ENCODE measurements at places on chromosomes 2 and 18.

- DNase-seq: no peak
Measured at GRCh38 chr2:43402002-43402401, 175.6 kb upstream of the ZFP36L2 start.

- DNase-seq: no peak
Measured at GRCh38 chr2:109387778-109388469, 225.8 kb downstream of the SEPTIN10 start.

DNA sequence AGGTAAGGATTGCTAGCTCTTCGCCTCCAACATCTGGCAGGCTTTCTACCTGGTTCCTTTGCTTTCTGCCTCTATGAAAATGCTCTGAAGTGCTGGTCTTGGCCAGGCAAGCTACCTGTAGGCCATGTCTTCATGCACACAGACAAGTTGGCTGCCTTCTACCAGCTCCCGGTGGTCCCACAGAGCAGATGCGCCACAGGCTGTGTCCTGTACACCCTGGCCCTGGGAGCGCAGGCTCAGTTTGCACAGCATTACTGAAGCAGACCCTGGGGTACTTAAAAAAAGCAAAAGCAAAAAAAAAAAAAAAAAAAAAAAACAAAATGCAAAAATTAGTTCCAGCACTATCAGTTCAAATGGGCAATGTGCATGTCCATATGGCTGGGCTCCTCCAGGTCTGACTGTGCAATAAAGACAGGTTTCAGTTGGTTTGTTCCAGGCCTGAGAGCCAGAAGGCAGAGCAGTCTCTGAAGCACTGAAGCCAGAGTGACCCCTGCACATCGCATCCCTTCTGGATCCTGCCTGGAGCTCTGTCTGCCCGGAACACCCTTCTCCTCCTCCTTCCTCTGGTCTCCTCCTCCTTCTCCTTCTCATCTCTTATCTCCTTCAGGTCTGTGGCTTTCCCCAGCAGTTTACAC is 288.0 kb upstream of the REV1 start:
- no peak for DNase-seq

DNA sequence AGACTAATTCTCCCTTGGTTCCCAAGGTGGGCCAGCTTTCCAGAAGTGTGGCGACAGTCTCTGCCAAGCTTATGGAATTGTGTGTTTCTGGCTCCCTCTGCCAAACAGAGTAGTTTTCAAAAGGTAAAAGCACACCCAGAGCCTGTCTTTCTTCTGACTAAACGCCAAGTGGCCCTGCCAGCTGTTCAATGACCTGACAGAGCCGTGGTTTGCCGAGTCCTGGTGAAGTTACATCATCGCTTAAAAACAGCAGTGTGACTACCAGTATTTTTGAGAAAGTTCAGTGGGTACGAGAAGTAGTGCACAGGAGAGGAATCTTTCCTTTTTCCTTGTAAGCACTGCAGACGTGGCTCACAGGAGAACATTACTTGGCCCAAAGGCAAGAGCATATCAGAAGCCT is 1.9 kb downstream of the PER2 start:
- DNase-seq: no peak

DNA sequence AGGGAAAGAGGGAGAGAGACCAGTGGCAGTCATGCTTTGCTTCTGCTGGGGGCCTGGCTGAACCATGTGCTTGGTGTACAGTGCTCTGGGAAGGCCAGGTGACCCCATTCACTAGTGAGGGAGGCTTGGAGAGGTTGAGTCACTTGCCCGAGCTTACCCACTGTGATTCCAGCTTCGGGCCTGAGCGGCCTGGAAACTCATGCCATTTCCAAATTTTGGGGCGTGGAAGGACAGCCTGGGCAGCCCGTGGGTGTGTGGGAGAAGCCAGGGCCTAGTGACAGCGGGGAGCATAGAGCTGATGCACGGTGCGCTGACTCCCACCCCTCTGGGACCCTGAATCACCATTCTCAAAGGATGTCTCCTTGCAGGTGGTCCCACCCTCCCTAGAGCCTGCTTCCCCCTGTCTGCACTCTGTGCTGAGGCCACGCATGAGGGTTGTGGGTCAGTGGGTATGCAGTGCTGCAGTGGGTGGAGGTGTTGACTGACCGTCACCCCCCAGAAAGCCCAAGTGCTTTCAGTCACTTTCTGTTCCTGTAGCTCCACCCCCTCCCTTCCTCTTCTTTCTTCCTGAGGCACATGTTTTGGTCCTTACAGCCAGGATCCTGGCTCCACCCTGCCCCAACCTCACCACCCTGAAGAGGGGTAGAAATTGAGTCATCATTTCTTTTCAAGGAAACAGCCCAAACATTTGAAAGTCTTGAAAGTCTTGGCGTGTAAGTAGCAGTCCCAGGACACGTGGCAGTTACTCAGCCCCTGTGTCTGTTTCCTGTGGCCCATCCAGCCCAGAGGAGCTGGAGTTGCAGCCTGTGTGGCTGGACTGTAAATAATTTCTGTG is 69.3 kb upstream of the MCFD2 start:
- no peak for DNase-seq

GRCh38 chr2:200860092-200860795 is 4.2 kb downstream of the CLK1 start:
- DNase-seq: no peak

- no peak for DNase-seq
Measured at GRCh38 chr2:201733544-201733943, 35.1 kb upstream of the MPP4 start.

GRCh38 chr2:32248299-32248698 is 16.4 kb downstream of the NLRC4 start:
- no peak for DNase-seq

DNA sequence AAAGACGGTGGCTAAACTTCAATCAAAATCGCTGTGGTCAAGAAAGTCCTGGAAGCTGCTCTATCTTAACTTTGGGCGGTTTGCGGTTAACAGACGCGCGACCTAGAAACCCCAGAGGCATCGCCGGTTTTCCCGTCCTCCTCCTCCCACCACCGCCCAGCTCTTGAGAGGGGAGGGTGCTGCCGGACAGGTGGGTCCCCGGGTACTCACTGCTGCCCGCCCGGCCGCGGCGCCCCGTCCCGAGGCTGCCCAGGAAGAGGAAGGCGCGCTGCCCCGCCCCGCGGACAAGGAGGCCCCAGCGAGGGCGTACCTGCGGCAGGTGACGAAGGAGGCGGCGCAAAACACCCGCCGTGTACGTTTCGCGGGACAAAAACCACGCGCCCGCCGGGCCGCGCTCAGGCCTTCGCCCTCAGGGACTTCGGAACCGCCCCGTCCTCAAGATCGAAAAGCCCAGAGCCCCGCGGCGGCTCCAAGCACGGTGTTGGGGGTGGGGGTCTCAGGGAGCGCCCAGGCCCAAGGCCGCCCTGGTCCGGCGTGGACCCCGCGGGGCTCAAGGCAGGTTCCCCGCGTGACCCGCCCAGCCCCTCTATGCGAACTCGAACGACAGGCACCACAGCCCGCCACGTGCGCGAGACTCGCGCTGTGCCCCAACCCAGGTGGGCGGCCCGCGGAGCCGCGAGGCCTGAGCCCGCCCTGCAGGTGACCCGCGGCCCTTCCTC is at the start of gene SH3YL1:
TSS of gene SH3YL1 (minus strand) at position 259 of the 719 bp plus-strand sequence. CDS start at position 211, 48 bp downstream.
- peak; percentile 59 for DNase-seq

DNA sequence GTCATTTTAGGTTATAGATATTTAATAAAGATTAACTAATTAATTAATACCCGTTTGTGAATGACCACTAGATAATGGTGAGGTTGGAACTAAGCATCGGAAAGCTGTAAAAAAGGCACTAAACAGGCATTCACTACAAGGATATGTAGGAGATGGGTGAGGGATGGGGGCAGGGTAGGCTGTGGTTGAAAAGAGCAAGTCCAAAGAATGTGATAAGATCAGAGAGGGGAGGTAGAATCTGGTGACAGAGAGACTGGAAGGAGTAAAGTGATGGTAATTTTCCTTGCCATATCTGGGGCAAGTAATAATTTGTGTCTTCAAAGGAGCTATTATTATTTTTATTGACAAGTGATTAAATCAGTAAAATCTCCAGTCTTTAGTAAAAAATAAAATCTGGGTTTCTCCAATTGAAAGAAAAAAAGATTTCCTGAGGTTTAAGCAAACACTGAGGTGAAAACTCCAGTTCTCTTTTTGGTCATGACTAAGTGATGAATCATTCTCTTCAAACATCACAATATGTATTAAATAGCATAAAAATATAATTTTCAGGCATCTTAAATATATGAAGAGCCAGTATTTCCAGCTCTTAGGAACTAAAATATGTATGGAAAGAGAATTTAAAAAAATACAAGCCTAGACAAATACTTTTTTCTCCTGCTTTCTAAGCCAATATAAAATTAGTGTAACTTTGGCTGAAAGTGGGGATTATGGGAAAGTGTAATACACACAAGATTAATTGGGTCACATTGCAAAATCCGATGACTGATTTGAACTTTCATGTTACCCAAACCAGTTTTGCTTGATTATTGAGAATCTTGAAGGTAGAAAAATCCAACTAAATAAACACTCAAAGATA is 259.1 kb upstream of the RBMS1 start:
- DNase-seq: no peak

DNA sequence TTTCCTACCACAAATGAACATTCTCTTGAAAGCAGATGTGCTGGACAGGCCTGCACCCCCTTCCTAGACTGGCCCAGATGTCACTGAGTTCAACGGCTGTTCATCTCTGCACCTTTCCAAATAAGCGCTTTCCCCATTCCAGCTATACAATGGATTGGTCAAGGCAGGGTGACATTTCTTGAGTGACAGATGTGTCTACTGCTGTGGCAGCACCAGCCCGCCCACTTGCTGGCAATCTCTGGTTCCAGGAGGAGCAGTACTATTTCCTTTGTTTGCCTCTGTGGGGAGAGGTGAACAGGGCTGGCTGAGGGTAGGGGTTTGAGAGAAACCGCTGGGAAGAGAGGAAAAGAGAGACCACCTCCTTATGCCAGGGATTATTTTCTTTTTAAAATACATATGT is 269.5 kb upstream of the POU3F3 start:
- DNase-seq: peak; percentile 58

DNA sequence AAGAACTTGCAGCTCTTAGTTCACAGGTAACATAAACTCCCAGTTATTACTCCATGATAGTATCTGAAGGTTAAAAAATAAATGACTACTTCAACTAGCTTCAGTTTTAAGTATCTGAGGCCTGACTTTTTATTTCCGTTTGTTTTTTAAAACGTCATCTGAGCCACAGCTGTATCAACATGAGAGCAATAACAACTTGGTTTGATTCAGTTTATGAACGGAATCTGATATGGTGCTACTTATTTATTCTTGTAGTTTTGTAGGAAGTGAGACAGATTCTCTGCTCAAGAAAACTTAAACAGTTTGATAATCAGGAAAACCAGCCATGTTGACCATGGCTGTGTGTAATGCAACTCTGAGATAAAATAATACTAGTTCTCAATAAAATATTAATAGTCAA is 34.9 kb downstream of the NAB1 start:
- DNase-seq: no peak

GRCh38 chr18:66558773-66559172 is 45.1 kb downstream of the CDH19 start:
- no peak for DNase-seq

- DNase-seq: no peak
Measured at GRCh38 chr2:169806586-169806985, 7.9 kb downstream of the SSB start.

DNA sequence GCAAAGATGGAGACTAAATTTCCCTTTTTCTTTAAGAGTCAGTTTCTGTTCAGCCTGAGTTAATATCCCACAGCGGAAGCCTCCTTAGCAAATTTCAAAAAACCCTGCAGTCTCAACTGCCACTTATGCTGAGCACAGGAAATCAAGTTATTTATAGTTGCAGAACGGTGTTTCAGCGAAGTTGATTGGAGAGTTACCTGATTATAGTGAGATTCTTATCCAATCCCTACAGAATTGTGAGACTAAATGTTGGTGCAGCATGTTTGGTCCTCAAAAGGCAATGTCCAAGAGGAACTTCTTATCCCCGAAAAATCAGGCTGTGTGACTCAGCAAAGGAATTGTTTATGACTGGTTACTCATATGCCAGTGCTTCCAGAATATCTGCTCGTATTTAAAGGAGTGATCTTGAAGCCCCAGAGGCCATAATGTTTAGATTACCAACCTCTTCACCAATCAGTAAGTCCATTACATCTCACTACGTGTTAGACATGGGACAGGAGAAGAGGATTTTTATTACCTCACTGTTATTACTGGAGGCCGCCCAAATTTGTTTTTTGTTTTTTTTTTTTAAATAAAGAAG is 67.9 kb downstream of the LRRFIP1 start:
- DNase-seq: peak; percentile 2

GRCh38 chr2:79832511-79833234 is 319.8 kb downstream of the CTNNA2 start:
- peak; percentile 52 for DNase-seq

GRCh38 chr2:121363632-121364420 is 78.8 kb upstream of the TFCP2L1 start:
- DNase-seq: no peak

- no peak for DNase-seq
Measured at GRCh38 chr2:165202239-165202638, 1.6 kb downstream of the SCN3A start.

DNA sequence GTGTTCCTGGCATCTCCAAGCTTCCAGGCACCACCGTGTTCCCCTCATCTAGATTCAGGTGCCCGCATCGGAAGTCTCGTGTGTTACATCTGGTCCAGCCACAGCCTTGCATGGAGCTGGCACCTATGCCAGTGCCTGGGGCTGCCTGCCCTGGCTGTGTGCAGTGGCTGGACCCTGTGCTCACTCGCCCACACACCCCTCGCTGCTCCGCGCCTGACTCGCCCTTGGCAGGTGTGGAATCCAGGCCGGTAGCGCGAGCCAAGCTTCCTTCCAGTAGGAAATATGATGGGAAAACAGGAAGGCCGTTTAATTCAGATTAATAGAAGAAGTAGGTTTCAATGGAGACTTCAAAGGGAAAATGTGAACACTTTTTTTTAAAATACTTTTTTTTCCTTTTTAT is 78.0 kb downstream of the PTPN4 start:
- no peak for DNase-seq

Data from H9 (cell line).